Uterus (tissue), 4 donors: ENCODE measurements at places on chromosomes 5 and 9.

DNA sequence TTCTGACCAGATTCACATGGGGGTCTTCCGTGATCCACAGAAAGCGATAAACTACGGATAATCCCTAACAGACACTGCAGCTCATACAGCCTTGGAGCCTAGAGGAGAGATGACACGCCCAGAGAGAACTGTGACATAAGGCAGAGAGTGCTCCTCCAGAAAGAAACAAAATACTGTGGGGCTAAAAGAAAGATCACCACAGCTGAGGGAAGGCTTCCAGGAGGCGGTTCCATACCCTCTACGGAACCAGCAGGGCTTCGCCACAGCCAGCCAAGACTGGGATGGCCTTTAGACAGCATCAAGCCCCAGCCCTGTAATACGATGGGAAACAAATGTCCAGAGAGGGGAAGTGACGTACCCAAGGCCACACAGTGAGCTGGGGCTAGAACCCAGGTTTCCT is 19.3 kb downstream of the GPX3 start:
- DNase-seq, result no peak

DNA sequence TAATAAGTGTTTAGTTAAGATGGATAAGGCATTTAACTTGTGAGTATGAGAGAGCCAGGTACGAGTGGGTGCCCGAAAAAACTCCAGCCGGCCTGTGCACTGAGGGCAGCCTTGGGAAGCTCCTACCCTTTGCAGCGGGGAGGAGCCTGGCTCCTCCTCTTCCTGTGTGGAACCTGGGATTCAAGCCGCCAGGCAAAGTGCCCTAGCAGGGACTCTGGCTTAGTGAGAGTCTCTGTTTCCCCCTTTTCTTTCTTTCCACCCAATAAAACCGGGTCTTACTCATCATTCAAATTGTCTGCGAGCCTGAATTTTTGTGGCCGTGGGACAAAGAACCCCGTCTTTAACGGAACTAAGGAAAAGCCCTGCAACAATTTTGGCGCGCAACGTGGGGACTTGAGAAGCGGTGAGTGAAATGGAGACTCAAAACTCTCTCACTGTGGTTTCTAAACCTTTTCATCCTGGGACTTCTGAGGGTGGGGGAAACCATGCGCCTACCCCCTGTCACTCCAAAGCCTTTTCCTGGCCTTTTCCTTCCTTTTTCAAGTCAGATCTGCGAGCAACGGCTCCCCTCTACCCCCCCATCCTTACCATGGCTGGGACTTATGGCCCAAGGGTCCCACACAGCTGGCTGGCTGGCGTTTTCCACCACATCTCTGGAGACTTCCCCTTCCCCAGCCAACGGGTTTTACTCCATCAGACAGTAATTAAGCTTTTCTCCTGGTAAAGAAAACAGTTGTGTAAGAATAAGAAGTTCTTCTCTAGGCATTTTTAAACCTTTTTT is 535.7 kb upstream of the ACO1 start:
- no peak for DNase-seq

- no peak for DNase-seq
Measured at GRCh38 chr9:113205432-113205831, 15.6 kb downstream of the FKBP15 start.

GRCh38 chr5:13533833-13534232 is 410.7 kb downstream of the DNAH5 start:
- DNase-seq, result no peak

- no peak for DNase-seq
Measured at GRCh38 chr9:33426843-33427293, 20.5 kb downstream of the AQP3 start.

DNA sequence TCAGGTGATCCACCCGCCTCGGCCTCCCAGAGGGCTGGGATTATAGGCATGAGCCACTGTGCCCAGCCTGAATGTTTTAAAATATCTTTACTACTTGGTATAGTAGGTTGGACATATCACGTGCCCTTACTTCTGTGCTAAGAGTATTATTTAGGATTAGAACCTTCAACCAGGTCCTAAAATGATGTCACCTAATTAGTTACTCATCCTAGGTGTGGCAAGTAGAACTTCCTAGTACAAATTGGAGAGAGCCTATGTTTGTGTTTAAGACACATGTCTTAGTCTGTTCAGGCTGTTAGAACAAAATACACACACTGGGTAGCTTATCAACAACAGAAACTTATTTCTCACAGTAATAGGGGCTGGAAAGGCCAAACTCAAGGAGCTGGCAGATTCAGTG is 51.5 kb downstream of the ZFAND5 start:
- DNase-seq, result no peak

- no peak for DNase-seq
Measured at GRCh38 chr5:36495611-36496010, 110.8 kb upstream of the SLC1A3 start.

- DNase-seq, result no peak
Measured at GRCh38 chr9:135804581-135805421, 102.5 kb downstream of the CAMSAP1 start.

GRCh38 chr9:35757226-35757891 is 3.3 kb upstream of the MSMP start:
- DNase-seq, result peak; percentile 61
